Stimulated activated CD4-positive, alpha-beta T cell treated with anti-CD3 and anti-CD28 coated beads, Interleukin-12 subunit alpha, Interleukin-12 subunit beta, amount 100 ng/mL, for 48 hours (primary cell): ENCODE measurements at places on chromosomes 3 and 15.

DNA sequence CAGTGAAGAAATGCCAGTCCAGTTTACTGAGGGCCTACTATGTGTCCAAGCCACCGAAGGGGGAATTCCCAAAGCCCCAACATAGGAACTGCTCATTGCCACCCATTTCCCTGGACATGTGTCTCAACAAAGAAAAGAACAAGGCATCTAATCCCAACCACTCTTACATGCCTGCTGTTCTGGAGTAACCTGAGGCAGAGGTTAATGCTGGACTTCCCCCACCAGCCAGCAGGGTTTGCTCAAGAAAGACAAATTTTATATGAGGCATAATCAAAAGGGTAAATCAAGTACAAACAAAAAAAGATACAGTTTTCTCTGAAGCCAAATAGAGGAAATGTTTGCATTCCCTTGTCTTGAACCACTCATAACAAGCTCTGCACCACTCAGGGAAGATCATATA lies 4.1 kb downstream of the ADCY5 start:
- DNase-seq, result no peak

GRCh38 chr3:156657862-156658731 lies 16.3 kb upstream of the TIPARP start:
- DNase-seq, result no peak

DNA sequence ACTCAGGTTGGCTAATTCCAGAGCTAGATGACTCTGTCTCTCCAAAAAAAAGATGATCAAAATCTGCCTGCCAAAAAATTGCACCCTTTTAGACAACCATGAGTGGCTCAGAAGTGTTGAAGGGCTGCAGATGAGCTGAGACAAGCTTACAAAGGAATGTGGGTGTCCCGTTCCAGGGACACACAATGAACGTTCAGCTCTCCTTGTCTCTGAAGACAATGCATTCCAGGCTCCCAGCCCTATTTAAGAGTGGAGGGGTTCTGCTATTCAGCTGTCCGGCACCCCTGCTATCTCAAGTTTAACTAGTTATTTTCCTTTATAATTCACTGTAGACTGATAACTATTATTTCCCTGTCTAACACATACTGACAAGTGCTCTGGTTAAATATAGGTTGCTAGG lies 355.1 kb upstream of the WNT5A start:
- no peak for DNase-seq

- DNase-seq, result no peak
These were observed 4.5 kb downstream of the CPN2 start for GRCh38 chr3:194346621-194347020.

- no peak for DNase-seq
These were observed 28.1 kb downstream of the DNAJB8 start for GRCh38 chr3:128438488-128439072.

DNA sequence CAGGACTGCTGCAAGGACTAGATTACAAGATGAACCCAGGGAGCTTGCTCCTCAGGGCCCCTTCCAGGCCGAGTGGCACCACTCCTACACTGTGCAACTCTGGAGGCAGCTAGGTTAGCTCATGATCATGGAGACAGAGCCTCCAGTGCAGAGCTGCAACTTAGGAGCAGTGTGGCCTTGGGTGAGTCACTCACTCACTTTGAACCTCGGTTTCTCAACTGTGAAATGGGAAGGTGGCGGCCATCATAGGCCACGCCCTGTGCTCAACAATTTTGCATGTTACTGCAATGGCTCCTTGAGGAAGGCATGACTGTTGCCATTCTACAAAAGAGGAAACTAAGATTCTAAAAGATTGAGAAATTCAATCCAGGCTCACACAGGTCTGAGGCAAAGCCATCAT lies 11.2 kb upstream of the CXCR6 start:
- no peak for DNase-seq

- DNase-seq, result no peak
These were observed 75.8 kb downstream of the FAIM start for GRCh38 chr3:138684396-138684795.

DNA sequence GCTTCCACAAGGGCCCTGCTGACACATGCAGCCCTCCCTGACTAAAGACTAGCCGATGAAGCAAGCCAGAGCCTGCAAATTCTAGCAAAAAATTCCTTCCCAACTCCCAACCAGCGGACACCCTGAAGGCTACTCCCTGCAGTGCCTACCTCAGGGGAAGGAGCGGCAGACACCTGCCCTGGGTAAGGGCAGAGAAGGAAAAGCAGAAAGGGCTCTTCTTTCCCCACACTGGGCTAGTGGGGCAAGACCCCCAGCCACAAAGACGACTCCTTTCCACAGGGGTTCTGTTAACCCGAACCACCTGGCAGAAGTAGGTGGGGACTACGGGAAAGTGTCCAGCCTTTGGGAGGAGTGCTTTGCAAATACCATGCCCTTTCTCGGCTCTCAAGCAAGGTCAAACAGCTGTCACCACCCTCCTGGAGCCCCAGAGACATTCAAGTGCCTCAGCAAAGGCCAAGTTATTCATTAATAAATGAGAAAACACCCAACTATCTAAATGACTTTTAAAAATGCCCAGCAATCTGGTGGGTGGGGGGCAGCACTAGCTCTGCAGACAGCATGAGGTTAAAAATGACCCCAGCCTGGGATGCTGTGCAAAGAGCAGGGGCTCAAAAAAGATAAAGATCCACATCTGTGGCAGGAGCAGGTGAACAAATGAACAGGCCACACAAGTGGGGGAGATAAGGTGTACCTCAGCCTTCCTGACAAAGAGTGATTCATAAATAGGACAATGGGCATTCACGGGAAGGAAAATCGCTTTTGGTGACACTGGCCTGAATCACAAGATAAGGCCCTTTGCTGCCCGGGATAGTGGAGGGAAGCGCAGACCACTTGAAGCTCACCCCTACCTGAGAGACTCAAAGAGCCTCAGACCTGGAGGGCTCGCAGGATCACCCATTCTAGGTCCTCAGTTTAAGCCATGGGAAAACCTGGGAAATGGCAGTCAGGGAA lies 33.0 kb downstream of the CCDC12 start:
- no peak for DNase-seq

DNA sequence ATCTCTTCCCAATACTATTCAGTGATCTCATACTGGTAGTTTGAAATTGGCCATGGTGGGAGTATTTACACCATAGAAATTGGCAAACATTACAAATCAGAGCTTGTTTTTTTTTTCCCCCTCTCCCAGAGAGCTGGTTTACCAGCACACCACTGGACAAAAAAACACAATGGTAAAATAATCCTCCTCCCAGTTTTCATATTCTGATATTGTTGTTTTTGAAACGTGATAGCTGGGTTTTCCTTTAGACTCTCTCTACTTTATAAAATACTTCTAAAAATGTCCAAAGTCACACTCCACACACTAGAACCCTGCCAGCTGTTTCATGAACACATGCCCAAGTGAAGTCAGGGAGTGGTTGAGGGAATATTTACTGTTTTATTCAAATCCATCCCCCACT lies 187.5 kb downstream of the DTWD1 start:
- DNase-seq, result no peak
